ENCODE measurements at places on chromosomes 6 and 20.
A peak's percentile ranks its signal among the peaks of the same experiment; 100 is the strongest.

DNA sequence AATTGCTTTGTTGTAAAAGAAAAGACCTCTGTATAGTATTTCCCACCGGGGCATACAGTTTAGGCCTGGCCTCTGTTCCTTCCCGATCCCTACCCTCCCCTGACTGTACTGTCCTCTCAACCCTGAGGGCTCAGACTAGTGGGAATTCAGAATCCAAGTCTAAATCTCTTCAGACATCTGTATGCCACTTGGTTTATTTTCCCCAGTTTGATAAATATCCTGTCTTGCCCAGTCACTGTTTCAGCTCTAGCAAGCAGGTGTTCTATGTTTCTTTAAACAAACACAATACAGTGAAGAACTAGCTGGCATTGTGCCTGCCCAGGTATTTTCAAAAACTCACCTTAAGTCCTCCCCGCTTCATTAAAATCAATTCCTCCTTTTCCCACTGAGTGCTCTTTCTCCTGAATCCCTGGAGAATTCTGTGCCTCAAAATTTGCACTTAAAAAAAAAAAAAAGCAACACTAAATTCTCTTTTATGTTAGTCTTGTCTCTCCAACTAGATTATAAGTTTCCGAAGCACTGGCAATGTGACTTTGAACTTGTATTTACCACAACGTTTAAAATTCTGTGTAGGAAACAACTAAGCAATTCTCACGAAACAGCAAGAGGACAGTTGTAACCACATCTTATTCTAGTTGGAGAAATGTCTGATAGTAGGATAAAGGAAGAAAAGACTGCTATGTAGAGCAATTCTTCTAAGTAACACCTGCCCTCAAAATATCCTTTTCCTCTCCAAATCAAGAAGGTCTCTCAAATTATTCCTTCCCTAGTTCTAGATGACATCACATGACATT, 112.0 kb upstream of the CARMIL1 start:
- DNase-seq = no peak

- DNase-seq = no peak
Measured at GRCh38 chr6:122322824-122323223, 76.6 kb upstream of the HSF2 start.

DNA sequence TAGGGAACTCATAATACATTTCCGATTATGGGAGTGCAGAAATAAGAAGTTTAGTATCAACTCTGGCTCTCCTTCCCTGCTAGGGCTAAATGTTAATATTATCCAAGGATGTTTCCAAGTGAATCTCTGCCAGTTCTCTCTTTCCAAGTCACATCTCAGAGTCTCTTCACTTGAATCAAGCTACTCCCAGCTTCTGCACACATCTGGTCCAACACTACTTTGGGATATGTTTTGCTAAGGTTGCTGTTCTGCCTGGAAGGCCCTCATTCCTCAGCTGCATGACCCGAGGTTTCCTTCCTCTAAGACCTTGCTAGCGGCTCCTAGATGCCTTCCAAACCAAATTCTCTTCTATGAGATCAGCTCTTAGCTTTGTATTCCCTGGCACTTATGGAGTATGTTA, 331.8 kb downstream of the GJA1 start:
- no peak for DNase-seq

DNA sequence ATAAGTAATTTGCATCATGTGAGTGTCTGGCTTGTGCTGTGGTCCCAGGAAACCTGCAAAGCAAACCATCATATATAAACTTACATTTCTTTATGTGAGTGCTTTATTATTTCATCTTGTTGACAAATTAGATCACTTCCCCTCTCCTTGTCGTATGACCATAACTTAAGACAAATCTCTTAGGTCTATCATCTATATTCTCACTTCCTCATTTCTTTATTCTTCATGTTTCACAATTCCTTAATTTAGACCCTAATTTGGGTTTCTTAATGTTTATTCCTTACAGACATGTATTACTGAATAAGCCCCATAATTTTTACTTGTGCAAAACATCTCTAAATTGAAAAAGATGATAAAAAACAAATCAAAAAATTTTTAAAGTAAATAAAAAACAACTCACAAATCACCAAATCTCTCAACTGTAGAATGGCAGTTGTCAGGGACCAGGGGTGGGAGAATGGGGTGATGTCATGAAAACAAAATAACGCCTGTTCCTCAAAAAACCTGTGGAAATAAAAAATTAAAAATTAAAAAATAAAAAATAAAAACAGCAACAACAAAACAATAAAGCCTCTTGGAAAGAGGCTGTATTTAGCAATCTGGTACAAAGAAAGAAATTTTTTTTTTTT, 49.5 kb upstream of the FBXO30 start:
- DNase-seq = no peak

DNA sequence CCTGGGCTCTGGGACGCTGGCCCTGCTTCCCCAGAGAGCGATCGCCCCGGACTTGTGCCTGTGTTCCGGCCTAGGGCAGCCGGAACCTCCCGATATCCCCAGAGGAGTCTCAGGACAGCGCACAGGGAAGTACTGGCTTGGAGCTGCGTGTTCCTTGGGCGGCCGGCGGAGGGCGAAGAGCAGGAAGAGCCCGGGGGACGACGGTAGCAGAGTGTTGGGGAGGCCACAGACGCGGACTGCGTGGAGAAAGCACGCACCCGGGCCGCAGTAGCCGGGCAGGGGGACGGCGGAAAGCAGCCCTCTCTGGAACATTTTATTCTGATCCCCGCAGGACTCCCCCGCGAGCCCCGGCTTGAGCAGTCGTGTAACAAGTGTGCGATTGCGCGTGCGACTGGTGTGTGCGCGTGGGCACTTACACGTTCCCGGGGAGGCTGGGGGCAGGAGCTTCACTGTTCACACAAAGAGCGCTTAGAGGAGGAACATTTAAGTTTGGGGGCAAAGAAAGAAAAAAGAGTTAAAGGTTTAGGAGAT, 36.1 kb downstream of the NCR2 start:
- DNase-seq = peak; percentile 59

GRCh38 chr20:57580478-57581201, 19.7 kb downstream of the PCK1 start:
- DNase-seq = no peak

- no peak for DNase-seq
Measured at GRCh38 chr6:55756531-55757031, 118.8 kb downstream of the BMP5 start.

DNA sequence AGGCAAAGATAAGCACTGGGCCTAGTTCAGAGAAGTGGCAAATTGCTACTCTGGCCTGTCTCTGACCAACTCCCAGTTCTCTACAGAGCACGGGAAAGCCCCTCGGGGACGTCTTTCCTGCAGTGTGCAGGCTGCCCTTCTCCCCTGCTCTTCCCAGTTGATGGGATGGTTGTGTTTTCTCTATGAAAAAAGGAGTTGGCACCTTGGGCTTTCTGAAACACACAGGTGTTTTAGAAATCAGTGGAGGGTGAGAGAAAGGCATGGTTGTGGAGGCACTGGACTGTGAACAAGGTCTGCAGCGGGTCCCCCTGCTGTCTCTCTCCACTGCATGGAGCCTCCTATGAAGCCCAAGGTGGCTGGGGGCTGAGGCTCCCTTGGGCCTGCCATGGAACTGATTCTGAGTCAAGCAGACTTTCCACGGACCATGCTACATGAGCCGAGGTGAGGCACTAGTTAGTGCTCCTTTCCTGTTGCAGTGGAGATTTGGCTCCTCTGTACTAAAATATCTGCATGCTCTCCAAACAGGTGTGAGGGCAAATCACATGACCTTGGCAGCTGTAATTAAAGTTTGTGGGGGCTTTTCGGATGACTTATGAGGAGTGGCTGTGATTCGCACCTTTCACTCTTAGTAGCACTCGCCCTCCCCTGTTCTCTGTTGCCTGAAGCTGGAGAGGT, 16.3 kb downstream of the GTSF1L start:
- DNase-seq = no peak

DNA sequence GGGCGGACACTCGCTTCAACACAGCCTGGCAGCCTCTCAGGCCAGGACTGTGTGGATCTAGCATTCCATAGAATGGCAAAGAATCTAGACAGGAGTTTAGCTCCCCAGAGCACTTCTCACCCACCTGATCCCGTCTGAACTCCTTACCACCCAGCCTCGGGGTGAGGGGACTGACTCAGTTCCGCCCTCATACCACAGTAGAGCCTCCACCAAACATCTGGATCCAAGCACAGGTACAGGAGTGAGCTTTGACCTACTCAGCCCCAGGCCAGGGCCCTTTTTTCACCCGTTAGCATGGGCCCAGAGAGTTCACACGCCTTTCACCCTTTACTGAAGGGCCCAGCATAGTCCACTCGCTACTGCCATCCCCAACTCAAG, 715 bp downstream of the PSMF1 start:
- DNase-seq = no peak

DNA sequence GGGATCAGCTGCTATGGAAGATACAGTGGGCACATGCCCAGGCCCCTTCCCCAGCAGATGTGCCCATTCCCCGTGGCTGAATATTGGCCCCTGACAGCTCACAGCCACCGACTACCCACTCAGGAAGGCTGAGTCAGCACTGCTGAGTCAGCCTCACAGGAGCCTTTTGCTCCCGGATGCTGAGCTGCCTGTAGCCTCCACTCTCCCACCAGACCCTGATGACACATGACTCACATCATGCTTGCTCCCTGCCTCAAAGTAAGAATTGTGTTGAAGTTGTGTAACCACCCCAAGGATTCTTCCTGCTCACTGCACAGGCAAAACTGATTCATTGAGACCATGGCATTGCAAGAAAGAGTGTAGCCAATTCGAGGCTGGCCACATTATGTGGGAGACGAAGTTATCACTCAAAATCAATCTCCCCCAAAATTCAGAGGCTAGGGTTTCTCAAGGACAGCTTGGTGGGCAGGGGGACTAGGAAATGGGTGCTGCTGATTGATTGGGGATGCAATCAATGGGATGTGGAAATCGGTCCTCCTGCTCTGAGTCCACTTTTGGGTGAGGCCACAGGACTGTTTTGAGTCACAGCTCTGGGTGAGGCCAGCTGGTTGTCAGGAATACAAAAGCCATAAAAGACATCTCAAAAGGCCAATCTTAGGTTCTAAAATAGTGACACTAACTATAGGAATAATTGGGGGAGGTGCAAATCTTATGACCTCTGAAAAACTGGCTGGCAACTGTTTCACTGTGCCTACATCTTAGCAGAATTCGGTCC, 556.6 kb upstream of the CDH4 start:
- peak; percentile 74 for DNase-seq

GRCh38 chr6:26743157-26743821, 83.7 kb upstream of the ZNF322 start:
- peak; percentile 62 for DNase-seq

GRCh38 chr6:138290423-138290962, 72.2 kb upstream of the PBOV1 start:
- DNase-seq = no peak

DNA sequence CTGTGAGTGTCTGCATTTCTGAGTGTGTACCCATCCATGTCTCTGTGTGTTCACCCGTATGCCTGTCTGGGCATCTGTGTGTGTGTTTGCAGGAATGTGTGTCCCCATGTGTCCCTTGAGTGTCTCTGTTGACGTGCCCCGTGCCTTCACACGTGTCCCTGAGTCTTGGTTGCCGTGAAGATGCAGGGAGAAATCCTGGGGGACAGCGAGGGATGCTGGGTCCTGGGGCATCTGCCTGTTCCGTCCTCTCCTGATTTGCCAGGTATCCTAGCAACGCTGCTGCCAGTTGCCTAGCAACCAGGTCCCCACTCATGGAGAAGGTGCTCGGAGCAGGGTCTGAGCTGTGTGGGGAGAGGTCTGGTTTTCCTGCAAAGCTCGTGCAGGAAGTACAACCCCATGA, 6.0 kb upstream of the LKAAEAR1 start:
- DNase-seq = no peak

GRCh38 chr6:42973926-42974325, 5.1 kb downstream of the PEX6 start:
- DNase-seq = no peak

DNA sequence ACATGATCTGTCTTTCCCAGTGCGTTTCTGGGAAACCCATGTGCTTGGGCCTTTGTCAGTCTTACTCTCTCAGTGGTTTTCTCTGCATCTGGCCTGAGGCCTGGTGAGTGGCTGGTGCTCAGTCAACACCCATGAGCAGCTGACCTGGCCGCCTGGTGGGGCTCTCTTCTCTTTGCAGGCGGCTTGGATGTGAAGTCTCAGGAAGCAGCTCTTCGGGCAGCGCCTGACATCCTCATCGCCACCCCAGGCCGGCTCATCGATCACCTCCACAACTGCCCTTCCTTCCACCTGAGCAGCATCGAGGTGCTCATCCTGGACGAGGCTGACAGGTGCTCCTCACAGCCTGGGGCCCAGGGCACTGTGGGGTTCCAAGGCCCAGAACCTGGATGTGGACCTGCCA, 10.8 kb downstream of the DDX27 start:
- no peak for DNase-seq
